Activated CD4-positive, CD25-positive, alpha-beta regulatory T cell treated with anti-CD3 and anti-CD28 coated beads, Interleukin-2, amount 50 U/mL, for 72 hours (primary cell): ENCODE measurements at places on chromosomes 3 and 15.

DNA sequence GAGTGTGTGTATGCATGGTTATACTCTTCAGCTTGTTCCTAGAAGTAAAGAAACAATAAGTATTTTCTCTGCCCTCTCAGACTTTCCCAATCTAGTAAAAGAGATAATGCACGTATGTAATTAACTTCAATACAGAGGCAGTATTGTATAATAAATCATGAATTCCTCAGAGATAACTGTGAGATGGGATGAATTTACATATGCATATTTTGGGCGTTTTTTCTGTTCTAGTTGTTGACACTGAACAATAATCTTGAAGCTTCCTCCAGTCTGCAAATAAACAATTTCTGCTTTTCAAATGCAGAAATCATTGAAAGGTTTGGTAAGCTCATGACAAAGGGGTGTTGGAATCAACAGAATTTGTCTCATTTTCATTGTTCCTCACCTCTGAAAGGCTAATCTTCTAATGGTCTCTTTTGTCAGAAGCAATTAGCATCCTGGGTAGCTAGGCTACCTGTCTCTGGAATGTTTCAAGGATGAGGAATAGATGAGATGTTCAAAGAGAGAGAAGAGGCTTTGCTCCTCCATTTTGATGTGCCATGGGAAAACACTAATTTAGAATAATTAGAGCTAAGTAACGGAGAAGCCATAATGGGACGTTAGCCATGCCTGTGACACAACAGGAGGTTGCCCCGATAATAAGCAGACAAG is 43.3 kb upstream of the SIAH2 start:
- no peak for DNase-seq

- no peak for DNase-seq
Measured at GRCh38 chr3:181693280-181693679, 18.4 kb upstream of the SOX2 start.

DNA sequence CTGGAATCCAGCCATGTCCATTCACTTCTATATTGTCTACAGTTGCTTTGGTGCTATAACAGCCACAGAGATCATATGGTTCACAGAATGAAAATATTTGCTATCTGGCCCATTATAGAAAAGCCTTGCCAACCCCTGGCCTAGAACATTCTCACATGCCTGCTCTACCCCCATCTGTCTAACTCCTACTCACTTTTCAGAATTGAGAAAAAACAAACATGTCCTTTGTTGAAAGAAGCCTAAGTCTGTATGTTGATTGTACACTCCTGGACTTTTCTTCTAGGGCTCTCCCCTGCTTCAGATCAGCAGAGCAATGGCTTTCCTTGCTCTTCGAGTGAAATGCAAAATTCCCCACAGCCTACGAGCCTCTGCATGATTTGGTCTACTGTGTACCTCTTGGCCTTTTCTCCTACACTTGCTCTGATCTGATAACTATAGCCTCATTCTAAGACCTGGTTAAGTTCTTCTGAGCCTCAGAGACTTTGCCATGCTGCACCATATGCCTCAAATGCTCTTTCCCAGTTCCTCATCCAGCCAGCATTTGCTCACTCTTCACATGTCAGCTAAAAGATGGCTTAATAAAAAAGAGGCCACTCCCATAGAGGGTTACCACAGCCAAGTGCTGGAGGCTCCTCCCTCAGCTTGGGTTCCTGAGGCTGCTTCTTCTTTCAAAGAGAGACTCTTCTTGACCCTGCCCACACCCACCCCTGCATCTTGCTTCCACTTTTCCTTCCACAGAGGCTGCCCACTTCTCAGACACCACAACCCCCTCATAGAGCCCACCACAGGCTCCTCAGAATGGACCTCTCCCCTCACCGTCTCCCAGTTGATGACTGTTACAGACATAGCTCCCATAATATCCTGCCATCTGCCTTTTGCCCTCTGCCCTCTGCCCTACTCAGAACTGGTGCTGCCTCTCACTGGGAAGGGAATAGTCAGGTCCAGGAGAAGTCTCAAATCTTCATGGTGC is 22.9 kb upstream of the DCLK3 start:
- no peak for DNase-seq

DNA sequence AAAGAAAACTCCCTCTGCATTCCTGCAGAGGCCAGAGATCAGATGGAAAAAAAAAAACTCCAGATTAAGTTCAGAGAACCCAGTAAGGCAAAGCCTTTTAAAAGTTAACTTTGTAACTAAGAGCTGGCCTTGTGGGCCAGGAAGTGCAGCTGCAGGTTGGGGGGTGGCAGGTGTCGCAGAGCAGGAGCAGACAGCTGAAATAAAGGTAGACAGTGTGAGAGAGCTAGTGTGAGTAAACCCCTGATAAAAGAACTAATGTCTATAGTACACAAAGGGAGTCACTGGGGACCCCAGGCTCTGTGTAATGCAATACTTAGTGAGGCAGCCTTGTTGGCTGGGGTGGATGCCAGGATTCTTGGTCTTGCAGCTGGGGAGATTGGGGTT is 42.1 kb downstream of the PPCDC start:
- no peak for DNase-seq

- no peak for DNase-seq
Measured at GRCh38 chr3:43525941-43526607, 95.7 kb downstream of the ANO10 start.
